Stimulated activated CD4-positive, alpha-beta T cell treated with anti-CD3 and anti-CD28 coated beads, Interleukin-15, amount 100 ng/mL, for 24 hours (primary cell): ENCODE measurements at places on chromosomes 12 and 14.
A peak's percentile ranks its signal among the peaks of the same experiment; 100 is the strongest.

GRCh38 chr12:108446766-108447165, 68.3 kb upstream of the FICD start:
- DNase-seq, result no peak

DNA sequence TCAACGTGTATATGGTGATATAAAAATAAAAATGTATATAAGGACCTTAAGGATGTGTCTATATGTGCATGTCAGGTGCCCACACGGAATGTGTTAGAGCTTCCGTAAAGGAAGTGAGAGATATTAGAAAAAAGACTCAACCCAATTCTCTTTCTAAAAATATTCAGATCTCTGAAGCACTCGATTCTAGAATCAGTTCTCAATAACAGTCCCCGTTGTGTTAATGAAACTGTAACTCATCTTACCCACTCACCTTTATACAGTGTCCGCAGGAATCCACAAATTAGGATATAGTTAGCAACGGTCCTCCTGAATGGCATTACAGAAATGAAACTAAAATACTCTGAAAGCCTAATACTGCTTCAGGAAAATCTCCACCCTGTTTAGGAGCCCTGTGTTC, 29.3 kb downstream of the GRIN2B start:
- DNase-seq, result no peak

DNA sequence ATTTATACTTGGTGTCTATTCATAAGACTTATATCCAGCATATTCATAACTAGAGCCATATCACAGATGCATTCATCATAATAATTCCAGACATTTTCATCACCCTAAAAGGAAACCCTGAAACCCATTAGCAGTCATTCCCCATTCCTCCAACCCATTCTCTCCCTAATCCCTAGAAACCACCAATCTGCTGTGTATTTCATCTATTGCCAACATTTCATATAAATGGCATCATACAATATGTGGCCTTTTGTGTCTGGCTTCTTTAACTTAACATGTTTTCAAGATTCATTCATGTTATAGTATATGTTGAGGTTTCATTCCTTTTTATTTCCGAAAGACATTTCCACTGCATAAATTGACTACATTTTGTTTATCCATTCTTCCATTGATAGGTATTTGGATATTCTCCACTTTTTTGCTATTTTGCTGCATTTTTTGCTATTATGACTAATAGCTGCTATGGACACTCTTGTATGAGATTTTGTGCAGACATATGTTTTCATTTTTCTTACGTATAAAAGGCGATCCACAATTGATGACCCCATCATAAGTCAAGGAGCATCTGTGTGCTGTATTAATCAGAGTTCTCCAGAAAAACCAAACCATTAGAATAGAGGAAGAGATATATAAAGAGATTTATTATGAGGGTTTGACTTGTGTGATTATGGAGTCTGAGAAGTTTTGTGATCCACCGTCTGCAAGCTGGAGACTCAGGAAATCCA, 5.1 kb upstream of the OAS2 start:
- DNase-seq, result no peak

- DNase-seq, result no peak
Measured at GRCh38 chr12:44088647-44089046, 252.8 kb downstream of the TMEM117 start.

GRCh38 chr12:46439793-46440511, 67.4 kb upstream of the SLC38A2 start:
- DNase-seq, result no peak

DNA sequence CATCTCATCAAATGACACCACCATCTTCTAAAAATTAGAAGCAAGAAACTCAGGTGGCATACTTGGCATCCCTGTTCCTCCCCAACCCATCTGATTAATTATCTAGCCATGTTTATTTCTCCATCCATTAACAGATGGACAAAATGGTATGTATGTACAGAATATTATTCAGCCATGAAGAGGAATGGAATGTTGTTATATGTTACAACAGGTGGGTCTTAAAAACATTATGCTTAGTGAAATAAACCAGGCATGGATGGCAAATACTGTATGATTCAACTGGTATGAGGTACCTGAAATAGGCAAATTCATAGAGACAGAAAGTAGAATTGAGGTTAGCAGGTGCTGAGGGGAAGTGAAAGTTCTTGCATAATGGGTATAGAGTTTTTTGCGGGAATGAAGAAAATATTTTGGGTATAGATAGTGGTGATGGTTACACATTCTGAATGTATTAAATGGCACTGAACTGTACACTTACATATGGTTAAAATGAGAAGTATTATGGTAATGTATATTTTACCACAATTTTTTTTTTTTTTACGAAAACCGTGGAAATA, 17.5 kb downstream of the YY1 start:
- DNase-seq, result no peak

GRCh38 chr12:68825569-68826217, 17.7 kb downstream of the MDM2 start:
- DNase-seq, result no peak

DNA sequence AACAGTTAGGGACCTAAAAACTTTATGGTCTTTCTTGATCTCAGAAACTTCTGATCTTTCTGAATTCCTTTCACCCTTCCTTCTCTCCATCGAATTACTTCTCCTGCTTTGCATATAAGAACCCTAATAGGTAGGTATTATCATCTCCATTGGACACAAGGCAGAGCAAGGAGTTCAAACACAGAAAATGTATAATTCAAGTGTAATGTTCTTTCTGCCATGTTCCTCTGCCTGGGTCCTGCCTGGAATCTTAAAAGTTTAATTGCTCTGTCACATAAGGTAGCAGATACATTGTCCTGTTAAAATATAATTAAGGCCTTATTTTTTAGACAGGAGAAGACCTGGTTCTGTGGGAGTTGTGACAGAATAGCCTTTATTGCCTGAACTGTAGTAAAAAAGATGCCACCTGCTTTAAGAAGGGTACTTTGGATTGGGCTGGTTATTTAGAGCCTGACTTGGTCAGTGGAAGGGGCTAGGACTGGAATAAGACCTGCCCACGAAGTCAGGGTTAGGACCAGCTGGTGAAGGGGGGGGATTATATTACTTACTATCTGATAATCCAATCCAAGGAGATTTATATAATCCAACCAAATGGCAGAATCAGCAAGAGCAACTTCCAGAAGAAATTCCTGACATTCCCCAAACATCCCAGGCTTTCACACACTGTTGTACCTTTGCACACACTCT, 10.4 kb downstream of the G2E3 start:
- DNase-seq, result no peak

DNA sequence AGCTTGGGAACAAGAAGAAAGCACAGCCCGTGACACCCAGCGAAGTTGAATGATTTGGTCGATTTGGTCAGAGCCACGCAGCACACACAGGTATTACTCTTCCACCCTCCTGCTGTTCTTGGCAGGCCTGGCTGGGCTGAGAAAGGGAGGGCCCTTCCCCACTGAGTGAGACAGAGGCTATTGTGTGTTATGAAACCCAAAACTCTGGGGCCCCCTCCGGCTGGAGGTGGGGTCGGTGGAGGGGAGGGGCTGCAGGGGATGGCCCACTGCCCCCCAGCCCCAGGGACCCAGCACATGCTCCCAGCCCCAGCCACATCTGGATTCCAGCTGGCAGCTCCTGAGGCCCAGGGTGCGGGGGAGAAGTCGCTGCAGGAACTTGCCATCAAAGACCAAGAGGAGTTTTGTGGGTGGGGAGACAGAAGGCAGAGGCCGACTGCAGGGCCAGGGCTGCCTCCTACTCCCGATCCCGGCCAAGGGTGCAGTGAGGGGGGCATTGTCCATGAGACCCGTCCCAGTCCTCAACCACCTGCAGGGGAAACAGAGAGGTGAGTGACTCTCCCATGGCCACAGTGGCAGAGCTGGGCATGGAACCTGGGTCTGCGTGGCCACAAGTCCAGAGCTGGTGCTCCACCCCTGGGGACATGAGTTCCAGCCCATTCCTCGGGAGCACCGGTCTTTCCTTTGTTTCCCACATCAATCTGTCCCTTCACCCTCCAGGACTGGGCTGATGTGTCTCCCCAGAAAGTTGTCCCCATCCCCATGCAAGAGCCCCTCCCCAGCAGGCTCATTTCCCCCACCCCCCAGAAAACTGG, 8.7 kb downstream of the TMEM119 start:
- DNase-seq, result no peak

- no peak for DNase-seq
Measured at GRCh38 chr12:53062977-53063707, 13.3 kb downstream of the TNS2 start.

- DNase-seq, result peak; percentile 59
Measured at GRCh38 chr12:92649511-92650227, 53.1 kb upstream of the PLEKHG7 start.

DNA sequence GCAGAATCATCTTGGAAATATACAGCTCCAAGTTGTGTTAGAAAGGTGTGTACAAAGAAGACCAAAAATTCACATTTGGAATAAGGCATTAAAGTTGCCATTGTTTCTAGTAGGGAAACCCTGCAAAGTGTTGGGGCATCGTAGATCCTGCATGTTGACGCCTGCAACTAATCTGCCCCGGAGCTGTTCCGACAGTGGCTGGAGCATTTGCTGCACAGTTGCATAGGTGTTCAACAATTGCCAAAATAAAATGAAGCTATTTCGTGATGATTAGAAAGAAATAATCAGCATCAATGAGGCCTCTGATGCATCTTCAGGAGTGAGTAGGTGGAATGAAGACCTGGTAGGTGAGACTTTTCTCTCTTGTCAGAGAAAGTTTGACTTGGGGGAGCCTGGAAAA, 47.3 kb downstream of the DAD1 start:
- DNase-seq, result peak; percentile 28

DNA sequence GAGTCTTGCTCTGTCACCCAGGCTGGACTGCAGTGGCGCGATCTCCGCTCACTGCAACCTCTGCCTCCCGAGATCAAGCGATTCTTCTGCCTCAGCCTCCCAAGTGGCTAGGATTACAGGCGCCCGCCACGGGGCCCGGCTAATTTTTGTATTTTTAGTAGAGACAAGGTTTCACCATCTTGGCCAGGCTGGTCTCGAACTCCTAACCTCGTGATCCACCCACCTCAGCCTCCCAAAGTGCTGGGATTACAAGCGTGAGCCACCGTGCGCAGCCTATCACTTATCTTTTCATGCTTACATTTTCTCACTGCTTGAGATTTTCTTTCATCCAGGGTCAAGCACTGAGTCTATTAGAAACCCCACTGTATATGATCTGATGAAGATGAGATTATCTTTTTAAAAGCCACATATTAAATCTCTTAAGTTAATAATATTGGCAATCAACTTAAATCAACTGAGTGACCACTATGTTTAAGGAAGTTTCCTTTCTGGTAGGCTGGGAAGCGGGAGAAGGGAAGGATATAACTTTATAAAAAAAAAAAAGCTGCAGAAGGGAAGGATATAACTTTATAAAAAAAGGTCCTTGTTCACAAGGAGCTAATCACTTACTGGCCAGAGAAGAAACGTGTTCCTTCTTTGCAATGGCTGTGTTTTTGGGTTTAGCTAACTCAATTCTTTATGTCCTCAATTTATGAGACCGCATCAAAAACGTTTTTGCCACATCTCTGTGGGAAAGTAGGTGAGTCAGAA, 1.3 kb upstream of the MDM2 start:
- no peak for DNase-seq

DNA sequence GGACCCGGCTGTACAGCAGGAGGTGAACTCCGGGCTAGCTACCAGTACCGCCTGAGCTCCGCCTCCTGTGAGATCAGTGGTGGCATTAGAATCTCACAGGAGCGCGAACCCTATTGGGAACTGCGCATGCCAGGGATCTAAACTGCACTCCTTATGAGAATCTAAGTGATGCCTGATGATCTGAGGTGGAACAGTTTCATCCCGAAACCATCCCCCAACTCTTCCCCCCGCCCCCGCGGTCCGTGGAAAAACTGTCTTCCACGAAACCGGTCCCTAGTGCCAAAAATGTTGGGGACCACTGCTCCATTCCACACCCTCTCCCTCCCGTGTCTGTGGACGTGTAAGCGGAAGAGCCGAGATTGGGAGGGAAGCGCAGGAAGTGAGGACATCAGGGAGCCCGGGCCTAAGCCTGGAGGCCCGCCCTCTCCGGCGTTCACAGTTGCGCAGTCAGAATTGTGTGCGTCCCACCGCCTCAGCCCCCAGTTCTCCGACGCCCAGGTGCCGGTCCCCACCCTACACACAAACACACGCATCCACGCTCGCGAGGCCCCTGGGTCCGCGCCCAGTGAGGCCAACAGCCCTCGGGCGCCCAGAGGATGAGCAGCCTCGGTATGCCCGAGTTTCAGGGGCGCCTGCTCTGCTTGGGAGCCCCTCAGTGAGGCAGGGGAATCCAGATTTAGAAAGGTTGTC, 1.8 kb upstream of the RNASE4 start:
- peak; percentile 88 for DNase-seq
